ENCODE measurements at places on chromosomes 1 and 21.

- DNase-seq = no peak
These were observed 19.2 kb upstream of the ALX3 start for GRCh38 chr1:110089561-110090275.

DNA sequence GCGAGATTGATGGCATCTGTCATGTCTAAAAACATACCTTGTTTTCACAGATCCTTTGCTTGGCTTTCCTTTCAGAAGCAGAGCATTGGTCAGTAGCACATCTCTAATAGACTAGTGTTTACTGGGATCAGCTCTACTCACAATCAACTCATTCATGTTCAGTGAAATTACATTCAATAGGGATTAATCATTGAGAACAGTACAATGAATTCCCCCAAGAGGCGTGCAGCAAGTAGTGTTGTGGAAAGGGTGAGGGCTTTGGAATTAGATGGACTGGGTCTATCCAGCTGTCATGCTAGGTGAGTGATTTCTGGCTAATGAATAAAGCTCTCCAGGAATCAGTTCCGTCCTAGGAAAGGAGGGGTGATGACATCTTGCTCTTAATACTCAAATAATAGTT lies 155.2 kb upstream of the COA6 start:
- DNase-seq = no peak

DNA sequence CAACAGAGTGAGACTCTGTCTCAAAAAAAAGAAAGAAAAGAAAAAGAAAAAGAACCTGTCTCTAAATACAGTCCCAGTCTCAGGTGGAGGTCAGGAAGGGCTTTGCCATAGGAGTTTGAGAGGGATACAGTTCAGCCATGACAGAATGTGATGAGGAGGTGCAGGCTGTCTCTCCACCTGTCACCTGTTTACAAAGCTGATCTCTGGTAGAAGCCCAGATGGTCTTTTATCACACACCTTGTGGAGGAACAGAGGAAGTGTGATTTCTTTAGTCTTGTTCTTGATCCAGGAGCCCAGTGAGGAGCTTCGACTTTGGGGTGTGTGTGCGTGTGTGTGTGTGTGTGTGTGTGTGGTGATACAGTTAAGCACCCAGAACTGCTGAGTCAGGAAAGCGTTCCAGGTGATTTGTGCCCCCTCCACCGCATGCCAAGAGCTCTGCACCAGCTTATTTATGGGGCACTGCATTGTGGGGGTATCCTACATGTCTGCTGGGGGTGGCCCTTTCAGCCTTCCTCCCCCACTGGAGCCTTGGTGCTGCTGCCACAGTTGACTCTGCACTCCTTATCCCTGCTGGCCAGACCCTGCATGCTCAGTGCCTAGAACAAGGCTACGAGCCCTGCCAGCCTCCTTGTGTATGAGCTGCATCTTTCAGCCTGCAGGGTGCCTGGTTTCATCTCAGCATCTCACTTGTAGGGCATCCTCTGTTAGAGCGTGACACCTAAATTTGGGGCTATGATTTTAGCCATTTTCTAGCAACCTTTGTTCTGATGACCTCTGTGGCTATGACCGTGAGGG lies 19.3 kb downstream of the DOP1B start:
- DNase-seq = no peak

DNA sequence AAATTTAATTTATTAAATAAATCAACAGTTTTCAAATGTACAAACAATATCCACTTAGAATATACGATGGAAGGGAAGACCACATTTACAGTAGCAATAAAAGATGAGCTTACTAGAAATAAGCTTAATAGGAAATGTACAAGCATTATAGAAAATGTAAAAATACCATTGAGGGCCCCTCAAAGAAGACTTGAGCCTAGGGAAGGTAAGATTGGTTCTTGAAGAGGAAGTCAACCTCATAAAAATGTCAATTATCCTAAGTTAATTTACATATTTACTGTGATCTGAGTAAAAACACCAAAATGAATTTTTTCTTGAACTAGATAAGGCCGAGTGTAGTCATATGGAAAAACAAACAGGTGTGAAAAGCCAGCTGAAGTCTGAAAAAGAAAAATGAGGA lies 39.7 kb upstream of the TRIM67 start:
- no peak for DNase-seq

- peak; percentile 91 for DNase-seq
These were observed 613 bp downstream of the ZFYVE9 start for GRCh38 chr1:52142220-52143183.

GRCh38 chr1:54280651-54281050 lies 80.7 kb downstream of the MRPL37 start:
- DNase-seq = no peak

GRCh38 chr21:33687634-33688033 lies 45.3 kb downstream of the ITSN1 start:
- no peak for DNase-seq

DNA sequence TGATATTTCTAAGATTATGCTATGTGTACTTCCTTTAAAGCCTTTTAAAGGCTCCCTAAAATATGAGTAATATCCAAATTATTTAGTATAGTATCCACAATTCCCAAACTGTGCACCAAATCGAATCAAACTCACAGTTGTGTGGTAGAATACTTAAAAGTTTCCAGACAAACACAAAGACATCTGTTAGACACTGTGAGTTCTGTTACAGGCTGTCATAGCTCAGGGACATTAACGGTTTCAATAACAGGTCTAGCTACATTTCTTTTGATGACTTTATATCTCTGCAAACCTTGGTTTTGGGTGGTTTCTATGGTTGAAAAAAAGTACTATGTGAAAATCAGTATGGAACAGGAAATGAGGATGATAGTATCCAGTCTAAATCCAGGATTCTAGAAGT lies 36.9 kb upstream of the NEK7 start:
- DNase-seq = no peak

GRCh38 chr1:26025517-26025916 lies 3.9 kb downstream of the EXTL1 start:
- no peak for DNase-seq

GRCh38 chr1:196098000-196098399 lies 510.2 kb downstream of the KCNT2 start:
- DNase-seq = no peak

DNA sequence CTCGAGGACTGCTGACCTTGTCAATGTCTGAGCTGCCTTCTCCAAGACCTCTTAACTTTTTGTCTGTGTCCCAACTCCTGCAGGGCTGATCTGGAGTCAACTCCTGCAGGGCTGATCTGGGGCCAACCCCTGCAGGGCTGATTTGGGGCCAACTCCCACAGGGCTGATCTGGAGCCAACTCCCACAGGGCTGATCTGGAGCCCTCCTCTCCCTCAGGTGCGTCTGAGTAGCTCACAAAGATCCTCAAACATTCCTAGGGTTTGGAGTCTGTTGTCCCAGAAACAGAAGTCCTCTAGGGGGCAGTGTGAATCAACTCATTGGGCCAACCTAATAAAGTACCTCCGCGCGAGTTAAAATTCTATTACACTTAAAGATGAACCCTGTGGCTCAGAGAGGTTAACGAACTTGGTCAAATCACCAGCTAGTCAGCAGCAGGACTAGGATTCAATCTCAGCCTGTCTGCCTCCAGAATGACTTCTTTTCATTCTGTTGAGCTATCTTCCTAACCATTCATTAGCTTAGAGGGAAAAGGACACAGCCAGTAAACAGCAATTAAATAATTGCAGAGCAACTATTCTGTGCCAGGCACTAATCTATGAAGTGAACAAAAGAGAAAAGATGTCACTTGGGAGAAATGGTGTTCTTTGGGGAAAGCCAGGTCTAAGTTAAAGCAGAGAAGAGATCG lies 17.2 kb upstream of the RLF start:
- peak; percentile 58 for DNase-seq

- DNase-seq = no peak
These were observed 25.3 kb downstream of the F13B start for GRCh38 chr1:197041486-197042353.

GRCh38 chr1:71053146-71053545 lies 5.5 kb upstream of the PTGER3 start:
- DNase-seq = no peak

GRCh38 chr1:15886611-15887167 lies 39.2 kb downstream of the SPEN start:
- no peak for DNase-seq

DNA sequence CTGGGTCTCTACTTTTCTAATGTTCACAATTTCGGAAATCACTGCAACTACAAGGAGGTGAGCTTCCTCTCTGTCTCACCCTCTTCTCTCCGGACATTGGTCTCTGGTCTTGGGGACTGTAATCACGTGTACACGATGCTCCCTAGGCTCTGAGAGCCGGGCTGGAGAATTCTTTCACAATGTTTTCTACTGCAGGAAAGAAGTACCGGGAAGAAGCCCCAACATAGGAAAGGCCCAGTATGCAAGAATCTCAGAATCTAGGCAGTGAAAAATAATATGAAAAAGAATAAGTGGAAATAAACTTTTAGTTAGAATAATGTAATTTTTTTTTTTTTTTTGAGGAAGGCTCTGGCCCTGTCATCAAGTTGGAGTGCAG lies 13.5 kb upstream of the HJV start:
- no peak for DNase-seq

- DNase-seq = peak; percentile 79
These were observed 831 bp upstream of the FOXD2 start for GRCh38 chr1:47436979-47437446.

- no peak for DNase-seq
These were observed 111.5 kb downstream of the PSMG1 start for GRCh38 chr21:39071623-39072214.

DNA sequence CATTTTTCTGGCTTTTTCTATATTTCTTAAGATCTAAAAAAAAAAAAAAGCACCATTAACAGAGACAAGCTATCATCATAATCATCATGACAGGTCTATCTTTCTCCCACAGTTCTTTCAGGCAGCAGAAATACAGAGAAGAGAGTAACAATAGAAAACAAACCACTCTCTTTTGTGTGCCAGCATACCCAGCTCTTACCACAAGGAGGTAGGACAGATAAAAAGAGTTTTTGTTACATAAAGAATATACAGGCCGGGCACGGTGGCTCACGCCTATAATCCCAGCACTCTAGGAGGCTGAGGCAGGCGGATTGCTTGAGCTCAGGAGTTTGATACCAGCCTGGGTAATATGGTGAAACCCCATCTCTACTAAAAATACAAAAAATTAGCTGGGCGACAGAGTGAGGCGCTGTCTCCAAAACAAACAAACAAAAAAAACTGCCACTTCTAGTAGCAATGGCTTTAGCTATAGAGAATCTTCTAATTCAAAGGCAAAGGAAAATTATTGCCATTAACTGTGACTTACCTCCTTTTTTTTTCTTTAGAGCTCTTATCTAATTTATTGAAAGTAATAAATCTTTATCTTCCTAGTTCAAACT lies 39.7 kb downstream of the ANKRD13C start:
- no peak for DNase-seq
